ENCODE measurements at places on chromosomes 2 and 18. TPM values are rescaled to one million over a fixed set of nuclear protein-coding genes. Genes with fewer than 3 reads are reported as not detected.
A peak's percentile ranks its signal among the peaks of the same experiment; 100 is the strongest.

LOXL3 gene
- total RNA-seq, result 8.1 TPM

DNA sequence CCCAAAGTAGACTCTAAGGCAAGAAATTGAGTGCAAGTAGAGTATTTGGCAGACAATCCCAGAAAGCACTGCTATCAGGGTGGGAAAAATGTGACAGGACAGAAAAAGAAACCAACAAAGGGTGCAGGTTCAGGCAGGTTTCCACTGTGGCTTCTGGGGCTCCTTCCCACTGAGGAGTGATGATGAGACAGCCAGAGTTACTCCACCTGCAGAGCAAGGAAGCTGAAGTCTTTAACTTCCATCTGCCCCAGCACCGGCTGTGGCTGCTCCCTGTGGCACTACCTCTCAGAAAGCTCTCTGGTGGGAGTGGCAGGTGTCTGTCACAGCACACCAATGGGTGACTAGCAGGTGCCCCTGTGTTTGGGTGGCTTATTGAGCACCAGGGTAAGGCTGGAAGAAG, 37.6 kb upstream of the ACKR3 start:
- no peaks in the 10 kb centered on the region for H3K36me3 ChIP-seq
- no peak for DNase-seq
- H3K4me1 ChIP-seq, result no peaks in the 10 kb centered on the region
- no peaks in the 10 kb centered on the region for H3K27me3 ChIP-seq
- no peak overlapping the region for H3K27ac ChIP-seq
- H3K4me3 ChIP-seq, result no peak overlapping the region

TTN gene
- total RNA-seq, result 19.6 TPM

- H3K4me1 ChIP-seq, result no peaks in the 10 kb centered on the region
- H3K36me3 ChIP-seq, result no peaks in the 10 kb centered on the region
- DNase-seq, result no peak
- H3K27ac ChIP-seq, result no peak overlapping the region
- no peak overlapping the region for H3K4me3 ChIP-seq
- no peaks in the 10 kb centered on the region for H3K27me3 ChIP-seq
Observed at GRCh38 chr2:57806449-57806968, 240.1 kb upstream of the VRK2 start.

DNA sequence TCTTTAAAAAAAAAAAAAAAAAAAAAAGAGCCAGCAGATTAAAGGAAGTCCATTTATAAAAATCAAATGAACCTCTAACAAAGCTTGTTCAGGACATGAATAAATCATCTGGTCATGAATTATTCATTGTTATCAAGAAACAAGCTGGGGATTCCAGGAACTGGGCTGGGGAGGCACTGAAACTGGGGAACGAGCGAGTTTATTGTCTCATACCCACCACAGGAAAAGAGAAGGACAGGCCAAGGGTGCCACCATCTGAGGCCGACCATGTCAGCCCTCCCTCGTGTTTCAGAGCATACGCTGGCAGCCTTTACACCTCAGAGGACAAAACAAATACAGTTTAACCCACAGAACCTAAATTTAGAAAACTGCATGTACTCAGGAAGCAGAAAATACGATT, 164.2 kb downstream of the VWC2L start:
- H3K36me3 ChIP-seq, result no peaks in the 10 kb centered on the region
- no peaks in the 10 kb centered on the region for H3K27me3 ChIP-seq
- no peak overlapping the region for H3K27ac ChIP-seq

DNA sequence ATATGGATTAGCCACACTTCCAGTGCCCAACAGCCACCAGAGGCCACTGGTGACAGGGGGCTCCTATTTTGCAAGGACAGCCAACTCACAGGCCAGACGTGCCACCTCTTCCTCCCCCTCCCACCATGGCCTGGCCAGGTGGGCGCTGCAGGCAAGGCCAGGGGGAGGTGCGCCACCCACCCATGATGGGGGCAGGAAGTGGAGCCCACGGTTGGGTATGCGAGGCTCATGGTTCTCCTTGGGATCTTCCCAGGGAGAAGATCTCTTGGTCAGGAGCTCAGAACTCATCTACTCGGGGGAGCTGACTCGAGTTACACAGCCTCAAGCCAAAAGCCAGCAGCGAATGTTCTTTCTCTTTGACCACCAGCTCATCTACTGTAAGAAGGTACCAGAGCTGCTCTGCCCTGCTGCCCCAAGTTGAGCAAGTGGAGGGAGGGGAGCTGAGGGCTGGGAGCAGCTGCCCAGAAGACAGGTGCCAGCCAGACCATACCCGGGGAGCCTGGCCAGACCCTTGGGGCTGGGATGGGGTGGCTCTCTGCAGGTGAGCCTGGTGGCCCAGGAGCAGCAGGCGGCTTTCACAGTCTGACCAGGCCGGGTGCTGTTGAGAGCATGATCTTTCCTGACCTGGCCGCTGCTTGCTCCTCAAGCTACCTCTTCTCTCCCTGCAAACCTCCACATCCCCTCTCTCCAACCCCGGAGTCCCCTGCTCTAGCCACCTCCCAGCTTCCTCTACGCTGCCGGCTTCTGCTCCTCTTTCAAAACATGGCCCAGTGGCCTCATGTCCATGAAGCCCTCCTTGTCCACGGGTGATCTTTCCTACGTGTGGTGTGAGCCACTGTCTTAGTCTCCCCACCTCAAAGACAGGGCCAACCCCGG, 49.8 kb downstream of the FAM168B start:
- peaks cover 6% of the 10 kb centered on the region for H3K27me3 ChIP-seq
- no peak overlapping the region for H3K4me3 ChIP-seq
- H3K36me3 ChIP-seq, result peaks cover 19% of the 10 kb centered on the region
- H3K27ac ChIP-seq, result no peak overlapping the region

GRCh38 chr2:240461471-240462072, 26.1 kb downstream of the GPC1 start:
- no peaks in the 10 kb centered on the region for H3K36me3 ChIP-seq
- peak; percentile 48 for DNase-seq
- no peak overlapping the region for H3K27ac ChIP-seq
- no peaks in the 10 kb centered on the region for H3K4me1 ChIP-seq

DNA sequence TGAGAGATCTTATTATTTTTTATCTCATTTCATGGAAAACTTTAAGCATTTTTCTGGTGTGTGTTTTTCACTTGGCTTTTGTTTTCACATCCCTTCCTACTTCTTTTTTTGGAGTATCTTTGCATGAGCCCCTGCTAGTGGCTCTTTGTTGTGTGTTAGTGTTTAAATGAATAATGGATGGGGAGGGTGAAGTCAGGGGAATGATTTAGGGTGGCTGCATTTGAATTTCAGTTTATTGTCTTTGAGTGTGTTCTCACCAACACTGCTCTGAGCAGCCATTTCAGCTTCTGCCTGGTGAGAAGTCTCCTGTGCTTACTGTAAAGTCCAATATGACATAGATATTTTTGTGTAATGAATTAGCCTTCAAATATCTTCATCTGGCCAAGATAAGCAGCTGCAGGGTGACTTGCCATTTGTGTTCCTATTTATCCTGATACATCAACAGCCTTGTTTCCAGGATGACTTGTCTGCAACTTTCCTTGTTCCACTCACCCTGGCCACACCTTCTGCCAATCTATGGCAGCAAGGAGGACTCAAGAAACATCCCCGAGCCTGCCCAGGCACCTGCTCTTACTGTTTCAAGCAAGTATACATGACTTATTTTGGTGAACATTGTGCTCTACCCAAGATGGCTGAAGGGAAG, 182.6 kb downstream of the PDE11A start:
- DNase-seq, result no peak
- H3K36me3 ChIP-seq, result no peaks in the 10 kb centered on the region
- H3K4me1 ChIP-seq, result no peaks in the 10 kb centered on the region

EPC2 gene
- 40.1 TPM for total RNA-seq

DNA sequence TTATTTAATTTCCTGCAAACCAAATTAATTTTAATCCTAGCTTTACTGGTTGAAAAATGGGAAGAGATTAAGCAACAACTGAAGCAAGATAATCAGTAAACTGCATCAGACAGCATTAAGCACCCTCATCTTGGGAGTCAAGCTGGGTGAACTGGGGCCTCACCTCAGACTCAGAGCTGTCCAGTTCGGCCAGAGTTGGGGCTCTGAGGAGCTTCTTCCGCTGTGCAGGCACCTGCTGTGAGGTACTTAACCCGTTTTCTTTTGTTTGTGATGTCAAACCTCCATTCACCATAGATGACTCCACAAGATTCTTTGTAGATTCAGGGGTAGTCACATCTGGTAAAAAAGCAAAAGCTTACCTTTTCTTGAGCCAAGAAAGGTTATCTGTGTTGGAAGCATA, 71.8 kb downstream of the PRELID3A start:
- H3K27ac ChIP-seq, result no peak overlapping the region
- H3K36me3 ChIP-seq, result peaks cover 21% of the 10 kb centered on the region
- no peak for DNase-seq

ALPI gene
- not detected for total RNA-seq

- no peak for DNase-seq
- H3K4me1 ChIP-seq, result no peaks in the 10 kb centered on the region
- no peaks in the 10 kb centered on the region for H3K27me3 ChIP-seq
- no peak overlapping the region for H3K4me3 ChIP-seq
- no peaks in the 10 kb centered on the region for H3K36me3 ChIP-seq
Observed at GRCh38 chr18:27501671-27502070, 316.6 kb upstream of the CHST9 start.

- H3K36me3 ChIP-seq, result no peaks in the 10 kb centered on the region
- no peak for DNase-seq
- peaks cover 14% of the 10 kb centered on the region for H3K27me3 ChIP-seq
Observed at GRCh38 chr18:59249199-59249774, 24.0 kb downstream of the RAX start.
